ENCODE measurements at places on chromosomes 7 and 10. TPM values are rescaled to one million over a fixed set of nuclear protein-coding genes. Genes with fewer than 3 reads are reported as not detected.

Gene KIF20B
- total RNA-seq = 7.2 TPM

Gene NXPH1
- not detected for total RNA-seq

Gene ACSM6
- total RNA-seq = not detected

DNA sequence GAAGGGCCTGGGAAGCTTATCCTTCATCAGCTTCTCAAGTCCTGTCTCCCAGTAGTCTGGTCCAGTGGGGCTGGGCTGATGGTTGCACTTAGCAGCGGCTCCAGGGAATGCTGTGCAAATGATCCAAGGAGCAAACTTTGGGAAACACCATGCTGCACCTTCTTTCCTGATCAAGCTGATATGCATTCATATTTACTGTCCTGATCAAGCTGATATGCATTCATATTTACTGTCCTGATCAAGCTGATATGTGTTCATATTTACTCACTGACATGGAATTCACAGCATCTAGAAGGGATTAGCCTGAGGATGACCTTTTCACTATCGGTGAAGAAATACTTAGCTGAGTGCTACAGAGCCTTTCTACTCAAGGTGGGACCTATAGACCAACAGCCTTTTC lies 330.7 kb downstream of the BMPER start:
- no peak overlapping the region for H3K27ac ChIP-seq
- no peaks in the 10 kb centered on the region for H3K4me1 ChIP-seq
- H3K27me3 ChIP-seq = no peaks in the 10 kb centered on the region

Gene AKR1D1
- total RNA-seq = not detected

DNA sequence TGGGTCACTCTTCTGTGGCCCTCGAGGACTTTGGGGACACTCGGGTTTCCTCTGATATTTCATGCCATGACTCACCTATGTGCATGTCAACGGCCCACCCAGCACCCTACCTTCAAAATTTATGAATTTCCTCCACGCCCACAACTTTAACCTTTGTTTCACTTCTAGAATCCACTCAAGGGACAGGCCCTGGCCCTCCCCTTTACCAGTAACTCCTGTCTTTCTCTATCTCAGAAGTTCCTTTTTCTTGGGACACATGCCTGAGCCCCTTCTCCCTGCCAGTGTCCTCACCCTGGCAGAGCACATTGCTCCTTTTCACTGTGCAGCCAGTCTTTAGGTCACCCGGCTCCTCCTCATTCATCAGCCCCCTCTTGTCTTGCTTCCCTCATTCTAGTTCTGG lies 282.5 kb upstream of the KLF6 start:
- no peaks in the 10 kb centered on the region for H3K36me3 ChIP-seq
- peak; percentile 54 for DNase-seq
- peaks cover 15% of the 10 kb centered on the region for H3K4me1 ChIP-seq
- H3K27me3 ChIP-seq = no peaks in the 10 kb centered on the region

Gene MYL10
- not detected for total RNA-seq

DNA sequence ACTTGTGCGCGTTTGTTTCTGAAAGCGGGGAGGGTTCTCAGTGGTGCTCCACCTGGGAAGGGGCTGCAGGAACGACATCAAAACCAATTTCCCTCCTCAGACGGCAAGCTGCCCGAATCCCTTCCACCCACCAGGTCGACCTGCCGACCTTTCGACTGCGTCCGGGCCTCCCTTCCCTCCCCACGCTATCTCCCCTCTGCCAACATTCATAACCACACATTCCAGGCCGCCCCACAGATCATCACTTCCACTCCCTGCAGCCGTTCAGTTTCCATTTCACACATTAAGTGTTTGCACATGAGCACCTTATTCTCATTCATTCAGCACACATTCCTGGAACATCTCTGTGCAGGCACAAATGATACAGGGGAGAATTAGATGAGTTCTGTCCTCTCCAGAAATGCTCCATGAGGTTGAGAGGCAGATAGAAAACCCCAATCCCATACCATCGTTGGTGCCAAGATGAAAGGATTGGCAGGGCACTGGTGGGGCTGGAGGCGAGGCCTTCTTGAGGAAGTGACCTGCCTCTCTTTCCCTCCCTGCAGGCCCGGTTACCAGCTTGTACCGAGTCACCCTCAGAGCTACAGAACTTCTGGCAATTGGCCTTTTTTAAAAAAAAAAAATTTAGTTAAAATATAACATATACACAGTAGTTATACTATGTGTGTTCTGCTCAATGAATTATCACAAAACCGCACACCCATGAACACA lies 70.0 kb downstream of the MINDY4 start:
- H3K4me1 ChIP-seq = no peaks in the 10 kb centered on the region
- peaks cover 6% of the 10 kb centered on the region for H3K36me3 ChIP-seq
- H3K27me3 ChIP-seq = no peaks in the 10 kb centered on the region
- no peak overlapping the region for H3K4me3 ChIP-seq
- DNase-seq = no peak

DNA sequence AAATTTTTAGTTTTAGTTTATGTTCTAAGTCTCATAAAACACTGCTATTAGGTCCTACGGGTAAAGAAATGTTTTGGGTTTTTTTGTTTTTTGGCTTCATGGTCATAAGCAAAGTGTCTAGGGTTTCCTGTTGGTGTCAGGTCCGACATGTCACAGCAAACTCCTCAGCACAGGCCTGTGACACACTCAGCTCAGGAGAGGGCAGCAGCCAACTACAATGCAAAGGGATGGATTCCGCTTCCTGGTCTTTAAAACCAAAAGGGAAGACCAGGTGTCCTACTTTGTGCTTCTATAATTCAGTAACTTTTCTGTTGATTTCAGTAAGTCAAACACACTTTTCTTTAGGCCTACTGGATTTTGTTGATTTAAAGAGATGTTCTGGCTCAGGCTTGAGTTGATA lies 83.8 kb upstream of the MACROH2A2 start:
- no peak overlapping the region for H3K27ac ChIP-seq
- no peaks in the 10 kb centered on the region for H3K36me3 ChIP-seq
- H3K4me3 ChIP-seq = no peak overlapping the region
- H3K4me1 ChIP-seq = no peaks in the 10 kb centered on the region
- H3K27me3 ChIP-seq = no peaks in the 10 kb centered on the region
- DNase-seq = no peak

Gene ADCYAP1R1
- 0.83 TPM for total RNA-seq

- no peak for DNase-seq
- H3K4me1 ChIP-seq = no peaks in the 10 kb centered on the region
- no peaks in the 10 kb centered on the region for H3K27me3 ChIP-seq
- no peak overlapping the region for H3K27ac ChIP-seq
- H3K36me3 ChIP-seq = no peaks in the 10 kb centered on the region
- H3K4me3 ChIP-seq = no peak overlapping the region
These were observed 7.1 kb downstream of the FGFR2 start for GRCh38 chr10:121591186-121591585.

- no peak for DNase-seq
- H3K27me3 ChIP-seq = no peaks in the 10 kb centered on the region
- no peak overlapping the region for H3K4me3 ChIP-seq
These were observed 2.9 kb upstream of the MMP21 start for GRCh38 chr10:125778556-125778955.

Measured in Peyer's patch (tissue), 4 donors.